ENCODE measurements at places on chromosomes 3 and 15.

DNA sequence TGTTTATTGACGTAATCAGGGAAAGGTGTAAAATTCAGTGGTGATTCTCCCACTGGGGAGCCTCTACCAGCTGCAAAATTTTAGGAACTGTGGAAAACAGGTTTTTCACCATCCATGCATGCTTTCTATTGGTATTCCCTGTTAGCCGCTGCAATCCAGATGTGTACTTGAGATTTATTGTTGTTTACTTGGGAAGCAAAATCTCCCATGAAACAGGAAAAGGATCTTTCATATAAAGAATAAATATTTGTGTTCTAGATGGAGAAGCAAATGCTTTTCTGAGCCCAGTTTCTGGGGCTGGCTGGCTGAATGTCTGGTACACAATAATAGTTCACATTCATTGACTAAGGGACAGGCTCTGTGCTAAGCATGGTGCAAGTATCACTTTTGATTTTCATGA lies 144.6 kb upstream of the RASGRP1 start:
- no peak for DNase-seq

DNA sequence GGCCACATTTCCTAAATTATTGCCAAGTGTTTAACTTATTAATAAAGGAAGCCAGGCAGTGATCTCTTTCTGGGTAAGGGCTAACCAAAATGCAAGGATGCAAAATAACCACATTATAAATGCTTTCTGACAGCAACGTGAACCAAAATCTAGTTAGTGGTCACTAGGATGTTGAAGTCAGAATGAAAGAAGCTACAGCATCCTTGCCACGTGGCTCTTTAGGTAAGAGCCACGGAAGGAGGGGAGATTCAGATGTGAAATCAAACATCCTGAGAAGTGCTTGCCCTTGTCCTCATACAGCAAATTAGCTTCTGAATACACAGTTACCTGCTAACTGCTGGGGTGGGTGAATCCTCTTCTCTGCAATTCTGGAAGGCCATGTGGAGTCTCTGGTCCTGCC lies 246.2 kb downstream of the FEZF2 start:
- DNase-seq = no peak

DNA sequence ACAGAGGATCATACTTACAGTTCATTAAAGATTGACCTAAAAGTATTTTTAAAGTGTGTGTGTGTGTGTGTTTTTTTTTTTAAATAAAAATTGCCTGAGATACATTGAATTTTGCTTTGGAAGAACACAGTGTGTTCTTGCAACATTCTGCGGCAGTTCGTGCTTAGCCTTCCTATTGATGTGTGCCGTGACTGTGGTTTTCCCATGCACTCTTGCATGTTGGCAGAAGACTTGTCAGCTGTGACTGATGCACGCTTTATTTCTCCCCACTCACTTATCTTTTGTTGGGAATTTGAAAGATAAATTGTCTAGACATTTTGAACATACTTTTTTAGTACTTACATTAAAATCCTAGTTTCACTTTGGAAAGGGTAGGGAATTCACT lies 136.3 kb upstream of the LRRFIP2 start:
- DNase-seq = no peak

DNA sequence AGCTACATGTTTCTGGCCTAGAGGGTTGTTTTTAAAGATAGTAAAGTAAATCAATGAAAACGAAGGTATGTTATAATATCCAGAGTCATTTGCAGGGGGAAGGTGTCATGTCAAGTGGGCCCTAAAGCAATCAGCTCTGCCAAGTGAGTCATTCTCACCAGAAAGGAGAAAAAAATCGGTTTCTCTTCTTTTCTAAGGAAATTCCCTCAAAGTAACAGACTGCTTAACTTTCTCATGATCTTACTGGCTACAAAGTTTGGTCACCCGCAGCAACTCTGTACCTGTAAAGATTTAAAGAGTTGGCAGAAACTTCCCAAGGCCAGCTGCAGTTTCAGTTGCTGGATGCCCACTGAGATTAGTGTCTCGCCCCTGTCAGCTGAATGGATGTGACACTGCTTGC lies 5.5 kb upstream of the FSIP1 start:
- no peak for DNase-seq

GRCh38 chr3:139327231-139327630 lies 16.6 kb upstream of the MRPS22 start:
- no peak for DNase-seq

GRCh38 chr15:27705056-27705455 lies 394.1 kb downstream of the OCA2 start:
- DNase-seq = no peak

- DNase-seq = no peak
These were observed 298.5 kb upstream of the PPP2R3A start for GRCh38 chr3:135667061-135667460.

DNA sequence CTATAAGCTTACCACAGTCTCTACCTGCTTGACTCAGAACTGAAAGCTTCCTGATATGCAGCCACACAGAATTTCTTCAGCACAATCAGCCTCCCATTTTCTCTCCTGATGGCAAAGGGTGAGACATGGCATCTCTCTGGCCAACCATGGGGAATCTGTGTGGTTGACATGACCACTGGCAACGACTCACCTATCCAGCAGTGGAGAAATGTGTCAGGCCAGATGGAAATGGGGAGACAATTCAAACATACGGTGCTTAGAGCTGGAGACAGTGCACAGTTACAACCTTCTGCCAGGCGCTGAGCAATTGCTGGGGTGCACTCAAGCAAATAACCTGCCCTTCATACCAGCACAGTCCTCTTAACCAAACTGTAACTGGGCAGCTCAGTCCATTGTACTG lies 3.6 kb downstream of the ZNF385D start:
- DNase-seq = no peak

GRCh38 chr3:152087153-152087552 lies 181.6 kb upstream of the MBNL1 start:
- no peak for DNase-seq

DNA sequence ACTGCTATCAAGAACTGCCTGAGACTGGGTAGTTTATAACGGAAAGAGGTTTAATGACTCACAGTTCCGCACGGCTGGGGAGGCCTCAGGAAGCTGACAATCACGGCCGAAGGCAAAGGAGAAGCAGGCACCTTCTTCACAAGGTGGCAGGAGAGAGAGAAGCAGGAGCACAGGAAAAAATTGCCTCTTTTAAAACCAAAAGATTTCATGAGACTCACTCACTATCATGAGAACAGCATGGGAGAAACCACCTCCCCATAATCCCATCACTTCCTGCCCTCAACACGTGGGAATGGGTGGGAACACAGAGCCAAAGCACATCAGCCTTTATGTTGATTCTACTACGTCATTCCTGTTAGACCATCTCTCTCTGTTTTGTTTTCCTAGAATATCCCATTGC lies 650.9 kb upstream of the SEMA6D start:
- DNase-seq = no peak

GRCh38 chr15:82134461-82134860 lies 88.6 kb upstream of the MEX3B start:
- DNase-seq = no peak

DNA sequence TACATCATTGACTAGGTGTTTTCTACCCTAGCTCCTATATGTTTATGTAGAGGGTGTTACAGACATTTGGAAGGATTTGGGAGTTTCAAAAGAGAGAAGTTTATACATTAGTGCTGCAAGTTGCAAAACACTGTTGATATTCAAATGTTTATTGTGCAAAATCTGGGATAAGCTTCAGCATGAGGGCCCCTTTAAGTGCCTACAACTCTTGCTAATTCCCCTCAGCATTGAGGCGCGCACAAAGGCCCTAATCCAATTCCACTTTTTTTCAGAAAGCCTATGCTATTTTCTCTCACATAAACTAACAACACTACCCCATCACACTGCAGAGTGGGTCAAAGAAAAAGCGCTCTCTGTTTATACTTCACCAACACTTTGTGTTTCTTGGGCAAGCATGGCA lies 208.0 kb downstream of the NR2F2 start:
- DNase-seq = no peak

- no peak for DNase-seq
These were observed 1134.8 kb downstream of the ROBO1 start for GRCh38 chr3:78632925-78633553.

GRCh38 chr15:65558336-65558735 lies 28.1 kb downstream of the HACD3 start:
- DNase-seq = no peak

DNA sequence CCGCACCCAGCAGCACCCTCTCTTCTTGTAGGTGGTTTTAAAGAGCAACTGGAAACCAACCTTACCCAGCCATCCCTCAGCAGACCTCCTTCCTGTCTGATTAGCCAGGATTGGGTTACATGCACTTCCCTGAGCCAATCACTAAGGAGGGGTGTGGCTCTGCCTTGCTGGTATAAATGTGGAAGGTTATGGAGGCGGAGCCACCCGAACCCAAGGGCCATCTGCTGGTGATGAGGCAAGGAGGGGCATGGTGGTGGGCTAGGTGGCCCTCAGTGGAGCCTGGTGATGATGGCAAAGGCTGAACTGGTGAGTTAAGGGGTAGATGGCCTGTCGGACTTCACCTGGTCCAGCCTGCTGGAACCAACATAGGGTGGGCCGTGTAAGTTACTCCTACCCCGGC lies 39.8 kb downstream of the CCDC33 start:
- no peak for DNase-seq

DNA sequence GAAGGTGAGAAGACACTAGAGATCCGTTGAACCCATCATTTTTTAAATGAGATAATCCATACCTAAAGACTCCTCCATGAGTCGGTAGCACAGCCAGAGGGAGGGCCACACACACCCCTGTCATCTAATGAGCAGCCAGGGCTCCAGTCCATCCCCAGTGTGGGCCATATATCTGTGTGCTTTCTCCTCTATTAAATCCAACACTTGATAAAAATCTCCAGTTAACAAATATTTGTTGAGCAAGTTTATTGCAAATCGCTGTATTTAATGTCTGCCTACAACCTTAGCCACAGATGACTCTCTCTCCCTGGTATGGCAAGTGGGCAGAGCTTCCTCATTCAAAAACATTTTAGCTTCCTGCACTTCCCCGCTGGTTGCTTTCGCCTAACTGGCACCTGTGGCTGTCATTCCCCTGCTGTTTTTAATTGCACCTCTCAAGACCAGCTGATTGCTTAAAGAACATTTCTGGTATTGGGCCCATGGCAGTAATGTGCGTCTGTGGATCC lies 82.8 kb downstream of the SMAD3 start:
- no peak for DNase-seq

GRCh38 chr3:18016366-18016765 lies 273.9 kb upstream of the TBC1D5 start:
- no peak for DNase-seq

GRCh38 chr3:49984394-49984793 lies 44.4 kb downstream of the RBM6 start:
- DNase-seq = no peak

- DNase-seq = peak; percentile 16
These were observed 43.7 kb upstream of the GNB5 start for GRCh38 chr15:52234596-52235541.

DNA sequence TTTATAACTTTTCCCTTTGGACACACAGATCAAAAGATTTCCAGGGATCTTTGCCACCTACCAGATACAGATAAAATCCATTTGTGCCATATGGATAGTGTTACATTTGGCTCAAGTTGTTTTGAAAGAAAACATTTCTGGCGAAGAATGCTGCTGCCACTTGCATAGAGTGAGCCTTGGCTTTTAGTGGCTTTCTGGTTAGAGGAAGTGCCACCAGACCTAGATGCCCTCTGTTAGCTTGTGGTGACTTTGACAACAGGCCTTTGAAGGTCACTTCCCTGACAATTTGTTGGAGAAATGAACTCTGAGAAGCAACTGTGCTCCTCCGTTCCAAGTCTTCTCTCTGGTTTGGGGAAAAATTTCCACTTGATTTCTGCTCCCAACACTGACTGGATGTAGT lies 158.0 kb downstream of the CHST2 start:
- no peak for DNase-seq

GRCh38 chr15:100547961-100548360 lies 19.2 kb upstream of the CERS3 start:
- DNase-seq = no peak

GRCh38 chr15:41492597-41493204 lies 973 bp upstream of the ITPKA start:
- no peak for DNase-seq

- DNase-seq = no peak
These were observed 24.5 kb upstream of the TM4SF1 start for GRCh38 chr3:149401926-149402310.
